CD4-positive, CD25-positive, alpha-beta regulatory T cell (primary cell): ENCODE measurements at places on chromosomes 13 and 19.

GRCh38 chr19:40982594-40983101 is 8.4 kb upstream of the CYP2B6 start:
- no peak for DNase-seq

GRCh38 chr19:2549701-2550191 is 73.8 kb downstream of the GADD45B start:
- DNase-seq, result no peak

DNA sequence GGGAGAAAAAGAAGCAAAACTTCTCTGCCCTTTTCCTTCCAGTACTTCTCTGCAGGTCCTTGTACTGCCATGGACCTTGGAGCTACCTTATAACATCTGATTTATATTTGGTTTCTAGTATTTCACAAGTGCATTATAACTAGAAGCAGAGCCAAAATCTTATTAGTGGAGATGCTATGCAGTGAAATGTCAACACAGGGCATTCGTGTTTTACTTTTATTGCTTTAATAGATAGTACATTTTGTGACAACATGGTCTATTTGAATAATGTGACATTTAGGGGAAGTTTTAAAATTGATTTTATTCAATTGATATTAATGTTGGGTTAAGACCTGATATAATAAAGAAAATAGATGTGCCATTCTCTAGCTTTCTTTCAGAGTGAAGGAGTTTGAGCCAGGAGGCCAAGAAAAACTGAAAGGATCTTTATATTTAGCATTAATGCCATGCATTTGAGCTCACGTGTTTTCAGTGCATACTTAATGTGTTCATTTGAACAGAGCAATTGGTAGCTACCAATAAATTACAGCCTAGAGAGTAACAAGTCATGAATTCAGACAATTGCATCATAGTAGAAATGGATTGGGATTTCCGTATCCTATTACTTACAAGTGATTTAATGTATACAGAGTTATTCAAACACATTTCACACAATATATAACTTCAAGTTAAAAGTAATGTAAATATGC is 863.8 kb downstream of the GPC5 start:
- DNase-seq, result no peak

DNA sequence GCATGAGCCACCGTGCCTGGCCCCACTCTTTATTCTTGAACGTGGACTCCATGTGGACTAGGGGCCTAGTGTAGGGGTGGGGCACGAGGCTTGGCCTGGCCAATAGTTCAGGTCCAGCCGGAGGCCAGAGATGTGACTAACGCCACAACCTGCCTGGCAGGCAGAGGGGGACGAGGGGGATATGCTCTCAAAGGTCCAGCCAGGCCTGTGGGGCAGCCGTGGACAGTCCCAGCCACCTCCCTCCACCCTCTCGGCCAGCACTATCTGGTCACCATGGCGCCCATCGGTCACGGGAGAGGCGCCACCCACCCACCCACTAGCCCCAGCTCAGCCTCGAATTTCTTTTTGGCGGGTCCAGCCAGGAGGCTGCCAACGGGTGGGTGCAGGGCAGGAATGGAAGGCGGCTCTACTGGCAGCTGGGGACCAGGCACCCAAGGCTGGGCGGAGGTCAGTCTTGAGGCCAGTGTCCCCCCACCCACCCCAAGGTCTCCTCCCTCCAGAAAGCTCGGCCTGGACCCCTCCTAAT is 2.2 kb upstream of the CERS1 start:
- DNase-seq, result no peak

DNA sequence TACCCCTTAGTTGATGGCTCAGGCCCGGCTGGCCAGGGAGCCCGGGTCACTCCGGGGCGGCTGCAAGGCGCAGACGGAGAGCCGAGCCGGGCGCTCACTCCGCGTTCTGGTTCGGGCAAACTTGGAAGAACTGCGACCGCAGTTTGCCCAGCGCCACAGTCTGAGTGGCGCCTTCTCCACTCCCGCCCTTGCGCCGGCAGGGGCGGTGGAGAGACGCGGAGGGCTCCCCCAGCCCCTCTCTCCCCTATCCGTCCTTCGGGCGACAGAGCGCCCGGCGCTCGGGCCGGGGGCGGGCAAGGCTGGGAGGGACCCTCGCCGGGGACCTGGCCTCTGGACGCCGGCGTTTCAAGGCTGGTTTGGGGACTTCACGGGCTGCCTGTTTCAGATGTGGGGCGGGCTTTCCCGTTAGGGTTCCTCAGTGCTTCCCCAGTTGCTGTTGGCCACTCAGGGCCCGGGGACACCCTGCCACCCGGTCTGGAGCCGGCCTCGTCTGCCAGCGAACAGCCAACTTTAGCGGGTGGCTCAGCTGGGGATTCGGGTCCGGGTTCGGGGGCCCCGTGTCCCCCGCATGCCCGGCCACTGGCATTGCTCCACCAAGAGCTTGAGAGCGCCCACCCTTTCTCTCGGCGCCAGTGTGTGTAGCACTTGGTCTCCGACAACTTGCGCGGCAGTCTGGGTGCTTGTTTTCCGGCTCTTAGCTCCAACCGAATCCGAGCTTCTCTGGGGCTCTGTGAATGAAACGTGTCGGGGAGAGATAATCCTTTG is 1.5 kb downstream of the GPC6 start:
- no peak for DNase-seq
